ENCODE measurements at places on chromosomes 1 and 21.
A peak's percentile ranks its signal among the peaks of the same experiment; 100 is the strongest.

GRCh38 chr1:43747736-43748135 is 40.4 kb downstream of the ST3GAL3 start:
- DNase-seq, result no peak

- peak; percentile 10 for DNase-seq
These were observed 45.0 kb upstream of the DNAJC6 start for GRCh38 chr1:65264197-65264929.

DNA sequence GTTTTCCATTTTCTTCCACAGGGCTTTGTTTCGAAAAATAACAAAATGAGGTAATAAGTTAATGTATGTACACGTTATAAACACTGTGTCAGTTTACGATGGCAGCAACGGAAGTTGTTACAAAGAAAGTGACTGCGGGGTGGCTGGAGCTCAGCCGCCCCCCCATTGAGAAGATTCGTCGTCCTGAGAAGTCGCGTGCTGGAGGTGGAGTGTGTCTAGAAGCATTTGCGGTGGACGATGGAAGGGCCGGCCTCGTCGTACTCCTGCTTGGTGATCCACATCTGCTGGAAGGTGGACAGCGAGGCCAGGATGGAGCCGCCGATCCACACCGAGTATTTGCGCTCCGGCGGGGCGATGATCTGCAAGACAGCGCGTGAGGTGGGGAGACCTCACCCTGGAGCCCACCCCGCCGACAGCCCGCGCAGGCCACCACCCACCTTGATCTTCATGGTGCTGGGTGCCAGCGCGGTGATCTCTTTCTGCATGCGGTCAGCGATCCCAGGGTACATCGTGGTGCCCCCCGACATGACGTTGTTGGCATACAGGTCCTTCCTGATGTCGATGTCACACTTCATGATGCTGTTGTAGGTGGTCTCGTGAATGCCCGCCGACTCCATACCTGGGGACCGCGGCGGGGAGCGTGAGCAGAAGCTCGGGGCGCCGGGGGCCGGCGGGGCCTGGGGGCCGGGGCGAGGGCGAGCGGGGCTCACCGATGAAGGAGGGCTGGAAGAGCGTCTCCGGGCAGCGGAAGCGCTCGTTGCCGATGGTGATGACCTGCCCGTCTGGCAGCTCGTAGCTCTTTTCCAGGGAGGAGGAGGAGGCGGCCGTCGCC is 2.4 kb downstream of the ACTA1 start:
- DNase-seq, result no peak

GRCh38 chr1:196651079-196651478 is 764 bp upstream of the CFH start:
- DNase-seq, result no peak

DNA sequence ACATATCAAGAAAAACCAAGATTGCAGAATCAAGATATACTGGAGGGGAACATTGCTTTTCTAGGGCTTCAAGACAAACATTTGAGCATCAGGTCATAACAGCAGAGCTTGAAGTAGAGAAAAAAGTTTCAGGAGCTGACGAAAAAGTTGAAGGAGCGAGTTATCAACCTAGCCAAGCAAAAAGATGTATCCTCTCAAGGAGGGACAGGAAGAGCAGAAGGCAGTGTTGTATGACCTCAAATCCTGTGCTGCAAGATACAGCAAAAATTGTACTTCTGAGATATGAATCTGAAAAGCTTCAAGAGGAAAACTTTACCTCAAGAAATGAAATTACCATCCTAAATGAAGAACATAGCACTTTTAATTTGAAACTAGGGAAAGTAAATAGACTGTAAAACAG is 153.1 kb downstream of the AK5 start:
- no peak for DNase-seq

- no peak for DNase-seq
These were observed 39.7 kb downstream of the HUNK start for GRCh38 chr21:31912501-31912900.

GRCh38 chr1:61116421-61116820 is 34.1 kb downstream of the NFIA start:
- DNase-seq, result no peak

DNA sequence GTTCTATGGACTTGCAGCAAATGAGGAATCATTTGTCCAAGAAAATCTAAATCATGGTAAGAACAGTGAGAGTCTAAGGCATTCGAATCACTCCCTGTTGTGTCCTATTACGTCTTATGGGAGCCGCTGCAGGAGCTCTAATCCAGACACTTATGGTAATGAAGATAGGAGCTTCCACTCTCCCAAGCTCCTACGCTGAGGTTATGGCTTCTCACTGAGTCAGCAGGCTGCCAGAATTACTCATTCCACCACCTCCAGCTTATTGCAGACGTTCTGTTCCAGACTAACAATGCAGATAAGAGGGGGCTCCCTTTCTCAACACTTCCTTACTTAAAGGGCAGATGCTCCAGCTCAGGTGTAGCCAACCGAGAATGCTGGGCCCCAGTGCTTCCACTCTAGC is 212.6 kb downstream of the GREM2 start:
- DNase-seq, result no peak

DNA sequence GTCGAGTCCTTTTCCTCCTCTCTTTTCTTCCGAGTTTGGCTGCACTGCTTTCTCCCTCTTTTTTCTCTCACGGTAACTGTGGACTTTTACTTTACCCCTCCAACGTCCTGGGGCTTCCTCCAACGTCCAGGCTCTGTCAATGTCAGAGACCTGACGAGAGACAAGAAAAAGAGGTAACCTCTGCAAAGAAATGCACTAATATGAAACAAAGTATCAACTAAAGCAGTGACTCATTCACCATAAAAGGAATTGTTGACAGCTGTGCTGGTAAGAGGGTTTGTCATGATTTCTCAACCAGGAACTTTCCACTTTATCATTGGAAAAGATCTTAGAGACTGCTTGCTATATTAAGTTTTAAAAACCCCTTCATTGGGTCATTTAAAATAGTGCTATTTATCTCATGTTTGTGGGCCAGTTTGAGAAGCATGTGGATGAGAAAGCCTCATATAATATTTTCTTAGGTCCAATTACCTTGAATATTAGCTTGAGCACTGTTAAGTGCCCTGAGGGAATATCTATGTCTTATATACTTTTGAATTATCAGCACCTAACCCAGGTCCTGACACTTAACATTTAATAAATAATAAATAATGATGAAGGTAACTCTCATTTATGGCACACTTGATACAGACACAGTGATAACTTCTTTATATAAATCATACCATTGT is at the start of gene GBP2:
TSS of gene GBP2 (minus strand) at position 202 of the 668 bp plus-strand sequence. CDS start 4,148 bp downstream, outside the sequence.
- DNase-seq, result peak; percentile 35

DNA sequence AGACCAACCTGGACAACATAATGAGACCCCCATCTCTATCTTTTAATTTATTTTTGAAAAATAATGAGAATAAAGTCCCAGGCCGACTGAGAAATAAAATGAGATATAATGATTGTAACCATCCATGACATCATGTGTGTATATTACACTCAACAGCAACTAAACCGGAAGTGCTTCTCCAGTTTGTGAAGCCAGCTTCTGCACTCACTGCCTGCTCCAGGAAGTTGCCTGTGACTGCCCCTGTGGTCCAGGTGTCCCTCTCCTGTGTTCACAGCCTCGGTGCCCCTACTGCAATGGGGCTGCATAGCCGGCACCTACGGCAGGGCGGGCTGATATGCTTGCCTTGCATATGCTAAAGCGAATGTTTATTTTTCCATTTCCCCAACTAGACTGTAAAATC is 68.3 kb downstream of the SSBP3 start:
- no peak for DNase-seq
